ENCODE measurements at places on chromosomes 16 and 17. TPM values are rescaled to one million over a fixed set of nuclear protein-coding genes. Genes with fewer than 3 reads are reported as not detected.

The ELMO3 gene
- total RNA-seq: 0.41 TPM

GRCh38 chr17:72414967-72415853 is 294.4 kb downstream of the SOX9 start:
- no peak for DNase-seq

The ACACA gene
- 99.9 TPM for total RNA-seq

DNA sequence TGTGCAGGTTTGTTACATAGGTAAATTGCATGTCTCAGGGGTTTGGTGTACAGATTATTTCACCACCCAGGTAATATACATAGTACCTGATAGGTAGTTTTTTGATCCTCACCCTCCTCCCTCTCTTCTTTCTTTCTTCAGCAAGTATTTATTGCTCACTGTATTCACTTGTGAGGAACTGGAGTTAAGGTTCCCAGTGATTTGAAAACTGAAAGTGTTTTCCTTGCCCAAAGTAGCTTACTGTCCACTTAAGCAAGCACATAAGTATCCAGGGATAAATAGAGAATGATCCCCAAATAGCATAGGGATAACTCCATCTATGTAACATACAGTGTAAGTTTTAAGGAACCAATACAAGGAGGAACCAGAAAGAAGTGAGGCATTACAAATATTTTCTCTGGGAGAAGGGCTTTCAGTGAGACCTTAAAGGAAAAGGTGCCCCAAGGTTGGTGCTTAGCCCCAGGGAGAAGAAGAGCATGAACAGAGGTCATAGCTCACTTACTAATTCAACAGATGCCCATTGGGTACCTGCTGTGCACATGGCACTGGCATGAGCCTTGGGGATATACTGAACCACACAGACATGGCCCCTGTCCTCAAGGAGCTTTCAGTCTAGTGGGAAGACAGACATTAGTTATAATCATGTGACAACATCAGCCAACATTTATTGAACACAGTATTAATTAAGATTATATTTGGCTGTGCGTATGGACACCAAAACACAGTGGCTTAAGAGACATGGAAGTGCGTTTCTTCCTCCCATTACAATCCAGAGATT is 17.0 kb downstream of the MYL4 start:
- DNase-seq: no peak

GRCh38 chr17:42193969-42194899 is at the start of gene GHDC:
Gene GHDC, minus strand, starts transcription at chr17:42194494. Its CDS starts 913 bp downstream, at chr17:42193581.
- peak; percentile 84 for DNase-seq

GRCh38 chr16:11078812-11079459 is 134.6 kb downstream of the CLEC16A start:
- no peak for DNase-seq

DNA sequence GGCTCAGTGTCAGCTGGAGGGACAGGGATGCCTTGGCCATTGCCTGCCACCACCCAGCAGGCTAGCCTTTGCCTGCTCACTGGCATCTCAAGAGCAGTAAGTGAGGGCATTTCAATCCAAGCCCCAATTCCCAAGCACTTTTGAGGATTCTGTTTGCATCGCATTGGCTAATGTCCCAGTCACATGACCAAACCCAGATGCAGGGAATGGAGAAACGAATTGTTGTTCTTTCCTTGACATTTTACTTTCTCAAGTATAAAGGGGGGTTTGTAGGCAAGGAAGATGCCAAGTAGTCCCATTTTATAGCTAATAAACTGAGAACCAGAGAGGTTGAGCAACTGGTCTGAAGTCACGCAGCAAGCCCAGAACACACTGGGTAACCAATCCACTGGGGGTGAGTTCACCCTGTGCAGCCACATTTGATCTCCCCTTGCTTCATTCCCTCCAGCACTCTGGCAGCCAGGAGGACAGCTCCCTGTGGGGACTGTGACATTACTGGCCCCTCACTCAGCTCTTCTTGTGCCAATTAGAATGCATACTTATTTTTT is 193.8 kb upstream of the CACNG3 start:
- DNase-seq: no peak

The PIK3R6 gene
- total RNA-seq: under 0.01 TPM

DNA sequence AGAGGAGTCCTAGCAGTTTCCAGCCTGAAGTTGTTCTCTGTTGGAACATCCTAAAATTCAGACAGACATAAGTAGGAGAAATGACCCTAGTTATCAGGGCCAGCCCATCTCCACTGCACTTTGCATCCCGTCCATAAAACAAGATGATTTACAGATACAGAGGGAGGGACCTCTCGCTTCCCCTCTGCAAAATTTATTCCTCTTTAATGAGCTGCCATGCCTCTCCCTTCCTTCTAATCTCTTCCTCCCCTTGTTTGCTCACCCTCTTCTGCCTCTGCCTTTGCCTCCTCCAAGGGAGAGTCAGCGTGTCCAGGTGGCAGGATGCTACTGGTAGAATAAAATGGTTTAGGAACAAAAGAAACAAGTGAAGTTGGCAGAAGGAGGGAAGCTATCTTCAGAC is 351.3 kb downstream of the SOX9 start:
- no peak for DNase-seq

DNA sequence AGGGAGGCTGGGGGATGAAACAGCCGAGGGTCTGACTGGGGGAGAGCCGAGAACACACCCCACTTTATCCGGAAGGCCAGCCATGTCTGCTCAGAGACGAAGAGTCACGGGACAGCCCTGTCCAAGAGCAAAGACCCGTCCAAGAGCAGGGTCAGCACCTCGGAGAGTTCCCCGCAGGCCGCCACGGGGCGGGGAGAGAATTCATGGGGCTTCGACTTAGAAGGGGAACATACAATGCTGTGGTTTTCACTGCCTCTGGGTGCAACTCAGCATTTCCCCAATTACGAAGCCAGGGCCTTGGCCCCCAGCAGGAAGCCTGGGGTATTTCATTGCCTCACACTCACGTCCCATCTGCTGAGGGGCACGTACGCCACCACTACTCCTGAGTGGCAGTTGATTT is 59.3 kb downstream of the JPH3 start:
- DNase-seq: no peak

DNA sequence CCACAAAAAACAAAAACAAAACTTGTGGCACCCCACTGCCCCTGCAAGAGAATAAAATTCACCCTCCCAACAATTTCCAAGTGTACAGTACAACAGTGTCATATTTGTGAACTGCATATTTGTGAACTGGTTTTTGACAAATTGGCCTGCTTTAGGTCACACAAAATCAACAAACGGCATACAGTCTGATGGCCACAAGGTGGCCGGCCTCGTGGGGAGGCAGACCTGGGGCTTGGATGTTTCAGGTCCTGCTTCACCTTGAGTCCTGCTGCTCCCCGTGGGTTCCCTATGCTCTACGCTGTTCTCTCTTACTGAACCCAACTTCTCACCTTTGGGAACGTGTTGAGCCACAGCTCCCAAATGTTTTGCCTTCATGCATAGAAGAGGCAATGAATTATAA is 102.2 kb downstream of the CDK5R1 start:
- DNase-seq: no peak

GRCh38 chr16:1182316-1182671 is 29.4 kb downstream of the CACNA1H start:
- no peak for DNase-seq

DNA sequence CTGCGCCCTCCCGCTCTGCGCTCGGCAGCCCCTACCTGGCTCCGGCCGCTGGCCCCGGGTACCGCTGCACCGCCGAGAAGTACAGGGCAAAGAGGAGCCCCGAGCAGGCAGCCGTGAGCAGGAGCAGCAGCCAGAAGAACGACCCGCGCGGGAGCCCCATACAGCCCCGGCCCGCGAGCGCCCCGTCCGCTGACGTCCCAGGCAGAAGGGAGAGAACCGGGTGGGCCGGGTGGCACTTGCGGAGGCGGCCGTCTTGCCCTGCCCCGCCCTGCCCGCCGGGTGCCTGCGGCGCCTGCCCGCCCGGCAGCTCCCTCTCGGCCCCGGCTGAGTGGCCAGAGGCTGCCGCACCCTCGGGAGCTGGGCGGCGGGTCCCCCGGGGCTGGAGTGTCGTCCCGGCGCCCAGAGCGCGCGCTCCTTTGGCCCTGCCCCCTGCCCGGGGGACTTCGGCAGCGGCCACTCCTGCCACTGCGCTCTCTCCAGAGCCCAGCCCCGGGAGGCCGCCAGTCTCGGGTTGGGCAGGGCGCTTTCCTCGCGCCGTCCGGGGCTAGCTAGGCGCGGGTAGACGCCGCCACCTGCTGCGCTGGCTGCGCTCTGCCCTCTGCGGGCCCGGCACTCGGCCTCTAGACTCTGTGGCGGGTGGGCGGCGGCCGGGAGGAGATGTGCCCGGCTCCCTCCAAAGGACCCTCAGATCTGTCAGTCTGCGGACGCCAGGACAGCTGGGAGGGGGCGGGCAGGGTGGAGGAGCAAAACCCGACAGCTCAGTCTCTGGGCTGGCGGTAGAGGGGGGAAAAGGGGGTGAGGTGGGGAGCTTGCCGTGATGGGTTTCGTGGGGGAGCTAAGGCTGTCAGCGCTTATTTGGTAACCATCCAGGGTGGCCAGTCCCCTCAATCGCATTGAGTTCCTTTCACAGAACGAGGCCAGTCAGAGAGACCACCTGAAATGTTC is at the start of gene ST6GALNAC2:
Gene ST6GALNAC2, minus strand, starts transcription at position 212 of the 945 bp plus-strand sequence. Its CDS starts 52 bp downstream, at position 160.
- DNase-seq: peak; percentile 55

DNA sequence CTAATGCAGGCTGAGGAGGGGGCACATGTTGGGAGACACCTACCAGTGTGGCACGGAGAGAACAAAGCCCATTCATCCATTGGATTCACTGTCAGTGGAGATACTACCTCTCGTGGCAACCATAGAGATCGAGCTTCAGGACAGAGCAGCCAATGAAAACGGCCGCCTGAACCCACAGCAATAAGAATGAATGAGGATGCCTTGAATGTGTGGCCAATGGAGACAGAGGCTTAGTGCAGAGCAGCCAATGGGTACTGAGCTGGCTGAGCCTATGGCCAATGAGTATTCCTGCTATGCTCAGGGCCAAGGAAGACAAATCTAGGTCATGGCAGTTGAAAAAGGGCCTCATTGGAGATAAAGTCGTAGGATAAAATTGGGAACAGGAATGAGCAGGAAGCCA is 10.9 kb downstream of the ARHGEF15 start:
- no peak for DNase-seq

DNA sequence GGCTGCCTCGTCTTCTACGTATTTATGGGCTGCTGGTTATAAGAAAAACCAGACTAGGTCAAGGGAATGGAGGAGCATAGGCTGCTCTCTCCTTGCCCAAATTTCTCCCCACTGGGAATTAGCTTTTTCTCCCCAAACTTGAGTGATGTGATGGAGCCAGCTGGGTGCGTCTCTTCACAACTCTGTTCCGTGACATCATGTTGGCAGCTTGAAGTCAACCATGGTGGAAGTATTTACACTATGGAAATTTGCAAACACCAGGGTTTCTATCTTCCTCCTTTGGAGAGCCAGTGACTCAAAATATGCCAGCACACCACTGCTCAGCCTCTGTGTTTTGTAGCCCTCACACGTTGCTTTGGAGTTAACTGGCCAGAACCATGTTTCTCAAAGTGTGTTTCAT is 78.1 kb downstream of the OR1D5 start:
- no peak for DNase-seq

DNA sequence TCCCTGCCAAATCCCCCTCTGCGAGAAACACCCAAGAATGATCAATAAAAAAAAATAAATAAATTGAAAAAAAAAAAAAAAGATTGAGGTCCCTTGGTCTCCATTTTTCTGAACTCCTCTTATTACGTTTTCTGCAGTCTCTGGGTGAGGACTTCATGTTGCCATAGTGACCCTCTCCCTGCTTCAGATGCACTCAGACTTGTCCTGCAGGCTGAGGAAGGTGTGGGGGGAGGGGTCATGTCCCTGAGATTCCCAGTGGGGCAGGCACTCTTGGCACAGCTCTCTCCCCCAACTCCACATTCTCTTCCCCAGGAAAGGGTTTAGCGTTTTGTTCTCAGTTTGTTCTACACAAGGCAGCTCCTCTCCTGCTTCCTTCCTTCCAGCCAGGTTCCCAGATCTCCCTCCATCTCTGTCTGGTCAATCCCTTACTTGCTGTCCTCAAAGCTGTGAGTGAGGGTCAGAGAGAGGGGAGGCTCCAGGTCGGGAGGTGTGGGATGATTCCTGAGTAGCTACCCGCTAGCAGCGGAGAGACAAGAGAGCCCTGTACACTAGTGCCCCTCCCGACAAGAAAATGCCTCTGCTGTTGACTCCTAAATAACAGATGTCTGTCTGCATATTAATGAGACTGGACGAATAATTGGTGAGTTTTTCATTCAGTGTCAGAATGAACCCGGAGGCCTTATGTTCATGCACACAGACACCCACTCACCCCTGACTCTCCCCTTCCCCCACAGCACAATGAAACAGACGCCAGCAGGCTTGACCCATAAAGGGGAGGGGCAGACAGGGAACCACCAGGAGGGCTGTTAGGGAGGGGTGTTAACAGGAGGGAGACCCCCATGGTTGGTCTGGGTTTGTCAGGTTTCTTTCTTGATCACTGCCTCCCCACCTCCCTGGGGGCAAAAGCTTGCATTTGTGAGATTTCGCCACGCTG is 9.2 kb downstream of the RND2 start:
- DNase-seq: no peak

- DNase-seq: no peak
Measured at GRCh38 chr17:15883617-15884111, 61.3 kb upstream of the ADORA2B start.

DNA sequence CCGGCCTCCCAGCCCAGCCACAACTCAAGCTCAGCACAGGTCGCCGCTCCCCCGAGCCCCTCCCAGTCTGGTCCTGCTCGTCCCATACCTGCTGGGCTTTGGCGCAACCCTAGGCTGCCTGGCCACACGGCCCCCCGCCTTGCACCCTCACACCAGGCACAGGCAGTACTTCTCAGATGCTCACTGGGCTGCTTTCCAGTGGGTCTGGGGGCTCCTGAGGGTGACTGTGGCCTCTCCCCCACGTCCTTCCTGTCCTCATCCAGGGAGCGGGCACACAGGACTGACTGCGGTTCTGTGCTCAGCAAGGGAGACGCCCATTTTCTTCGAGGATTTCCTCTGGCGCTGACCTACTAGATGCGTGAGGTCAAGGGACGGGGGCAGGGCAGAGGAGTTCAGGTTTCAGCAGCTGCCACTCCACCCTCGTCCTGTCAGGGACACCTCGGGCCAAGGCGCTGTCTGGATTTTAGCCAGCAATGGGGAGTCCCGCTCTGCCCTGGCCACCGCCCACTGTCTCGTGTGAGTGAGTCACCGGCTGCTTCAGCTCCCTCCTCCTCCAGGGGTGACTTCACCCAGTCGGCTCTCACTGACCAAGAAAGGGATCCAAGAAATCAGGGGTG is 115.8 kb downstream of the NPIPB11 start:
- DNase-seq: peak; percentile 74

GRCh38 chr16:19254611-19255010 is 30.9 kb upstream of the CLEC19A start:
- DNase-seq: no peak

The PYY gene
- total RNA-seq: not detected

DNA sequence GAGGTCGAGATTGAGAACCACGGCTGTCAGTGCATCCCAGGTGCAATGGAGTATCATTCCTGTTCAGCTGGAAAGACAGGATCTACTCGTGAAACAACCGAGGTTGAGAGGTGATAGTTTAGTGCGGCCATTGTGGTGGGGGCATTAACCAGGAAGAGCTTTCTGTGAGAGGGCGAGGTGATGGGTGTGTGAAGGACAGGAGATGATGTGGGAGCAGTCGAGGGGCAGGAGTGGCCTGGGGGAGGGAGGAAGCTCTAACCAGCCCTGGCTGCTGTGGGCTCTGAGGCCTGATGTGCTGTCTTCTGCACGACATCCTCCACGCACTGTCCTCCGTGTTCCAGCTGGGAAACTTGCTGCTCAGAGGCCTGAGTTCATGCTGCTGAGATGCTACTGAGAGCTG is 22.0 kb downstream of the GOSR2 start:
- DNase-seq: no peak
